ENCODE measurements at places on chromosomes 7 and 10.

GRCh38 chr7:155878674-155879073 lies 66.4 kb upstream of the SHH start:
- no peak for DNase-seq

DNA sequence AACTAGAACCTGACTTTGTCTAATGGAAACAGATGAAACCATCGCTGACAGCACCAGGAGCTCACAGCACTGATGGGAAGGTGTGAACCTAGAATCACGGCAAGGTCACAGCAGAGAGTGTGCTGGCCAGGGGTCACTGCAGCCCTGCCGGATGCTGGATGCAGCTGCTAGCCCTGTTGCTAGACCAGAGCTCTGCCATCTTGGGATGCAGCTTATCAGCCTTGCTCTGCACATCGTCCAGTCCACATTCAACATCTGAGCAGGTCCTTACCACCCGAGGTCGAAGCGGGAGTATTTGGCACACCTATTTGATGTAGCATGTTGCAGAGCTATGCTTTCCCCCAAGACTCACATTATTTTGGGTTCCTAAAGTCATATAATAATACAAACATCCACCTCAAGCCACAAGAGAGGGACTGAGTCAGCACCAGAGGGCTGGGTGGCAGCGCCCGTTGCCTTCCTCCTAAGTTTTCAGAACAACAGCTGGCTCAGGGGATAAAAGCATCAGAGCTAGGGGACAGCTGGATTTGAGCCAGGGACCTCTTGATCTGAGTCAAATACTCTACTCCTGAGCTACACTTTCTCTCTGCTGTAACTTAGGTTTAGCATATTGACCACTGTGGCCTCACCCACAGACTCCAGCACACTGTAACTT lies 135.3 kb downstream of the ZNF467 start:
- peak; percentile 13 for DNase-seq

DNA sequence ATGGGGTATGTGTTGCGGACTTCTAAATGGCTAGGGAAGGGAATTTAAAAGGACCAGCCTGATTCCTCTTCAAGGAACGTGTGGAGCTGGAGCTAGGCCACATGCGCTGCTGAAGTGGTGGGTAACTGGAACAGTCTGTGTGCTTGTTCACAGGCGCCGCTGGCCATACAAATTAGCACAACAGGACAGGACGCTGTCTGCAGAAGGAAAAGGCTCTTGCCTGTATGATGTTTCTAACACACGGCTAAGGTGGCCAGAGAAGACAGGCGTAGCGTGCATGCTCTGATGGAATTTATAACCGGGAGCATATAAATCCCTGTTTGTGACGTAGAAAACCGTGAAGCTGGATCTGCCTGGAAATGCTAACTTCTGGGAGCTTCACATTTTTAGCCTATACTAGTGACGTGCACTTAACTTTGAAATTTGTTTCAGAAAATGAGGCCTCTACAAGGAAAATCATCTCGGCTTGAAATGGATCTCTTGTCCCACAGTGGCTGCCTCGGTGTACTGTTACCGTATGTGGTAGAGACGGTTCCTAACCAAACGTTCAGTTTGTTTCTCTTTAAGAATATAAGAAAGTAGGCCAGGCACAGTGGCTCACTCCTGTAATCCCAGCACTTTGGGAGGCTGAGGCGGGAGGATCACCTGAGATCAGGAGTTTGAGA lies 569.4 kb downstream of the PTPRN2 start:
- no peak for DNase-seq

- DNase-seq = no peak
Observed at GRCh38 chr7:66443946-66444345, 184.7 kb upstream of the KCTD7 start.

- no peak for DNase-seq
Observed at GRCh38 chr7:39525926-39526325, 40.3 kb upstream of the YAE1 start.

GRCh38 chr7:106813705-106814305 lies 51.3 kb upstream of the PIK3CG start:
- no peak for DNase-seq

DNA sequence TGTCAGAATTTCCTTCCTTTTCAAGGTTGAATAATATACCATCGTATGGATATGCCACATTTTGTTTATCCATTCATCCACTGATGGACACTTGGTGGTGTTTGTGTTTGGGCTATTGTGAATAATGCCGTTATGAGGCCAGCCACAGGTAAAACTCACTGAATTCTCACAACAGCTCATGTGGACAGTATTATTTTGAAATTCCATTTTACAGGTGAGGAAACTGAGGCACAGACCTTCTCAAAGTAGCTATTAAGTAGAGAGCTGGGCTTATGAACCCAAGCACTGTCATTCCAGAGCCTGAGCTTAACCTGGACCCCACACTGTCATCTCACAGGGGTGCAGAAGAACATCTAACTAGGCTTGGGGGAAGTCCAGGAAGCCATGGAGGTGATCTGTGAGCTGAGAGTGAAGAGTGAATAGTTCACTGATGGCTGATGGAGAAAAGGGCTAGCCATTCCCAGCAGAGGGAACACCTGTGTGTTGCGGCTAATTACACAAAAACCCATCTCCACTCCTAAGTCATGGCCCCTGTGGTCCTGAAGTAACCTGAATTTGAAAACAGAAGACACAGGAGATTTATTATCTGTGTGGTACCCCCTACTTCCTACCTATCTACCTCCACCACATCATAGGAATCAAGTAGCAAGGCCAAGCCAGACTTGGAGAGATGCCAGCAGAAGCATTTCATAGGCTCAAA lies 8.7 kb downstream of the INMT start:
- DNase-seq = no peak

DNA sequence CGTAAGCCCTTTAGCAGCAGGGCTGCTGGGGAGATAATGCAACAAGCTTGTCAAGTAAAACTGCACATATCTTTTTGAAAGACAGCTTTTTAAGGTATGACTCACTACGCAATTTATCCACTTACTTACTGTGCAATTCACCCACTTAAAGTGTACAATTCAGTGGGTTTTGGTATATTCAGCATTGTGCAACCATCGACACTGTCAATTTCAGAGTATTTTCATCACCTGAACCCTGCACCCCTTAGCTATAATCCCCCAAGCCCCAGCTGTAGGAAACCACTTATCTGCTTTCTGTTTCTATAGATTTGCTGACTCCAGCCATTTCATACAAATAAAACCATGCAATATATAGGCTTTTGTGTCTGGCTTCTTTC lies 168.0 kb downstream of the PTPN20 start:
- DNase-seq = no peak

DNA sequence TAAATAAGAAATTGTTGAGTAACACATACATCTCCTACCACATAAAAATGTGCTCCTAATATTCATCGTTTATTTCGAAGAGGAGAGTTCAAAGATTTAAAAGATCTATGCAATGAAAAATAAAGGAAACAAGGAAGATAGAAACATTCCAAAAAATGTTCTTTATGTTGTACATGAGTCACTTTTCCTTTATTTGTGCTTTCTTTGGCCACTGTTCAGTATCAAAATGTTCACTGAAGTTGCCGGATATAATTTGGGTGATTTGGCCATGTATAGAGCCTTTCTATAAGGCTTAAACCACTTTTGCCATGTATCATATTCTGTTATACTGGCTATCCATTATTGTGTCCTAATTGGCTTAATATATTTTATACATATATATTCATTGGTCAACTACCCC lies 62.9 kb upstream of the PRR15 start:
- no peak for DNase-seq
